NCI-H146 (cell line): ENCODE measurements at places on chromosomes 16 and 17.

DNA sequence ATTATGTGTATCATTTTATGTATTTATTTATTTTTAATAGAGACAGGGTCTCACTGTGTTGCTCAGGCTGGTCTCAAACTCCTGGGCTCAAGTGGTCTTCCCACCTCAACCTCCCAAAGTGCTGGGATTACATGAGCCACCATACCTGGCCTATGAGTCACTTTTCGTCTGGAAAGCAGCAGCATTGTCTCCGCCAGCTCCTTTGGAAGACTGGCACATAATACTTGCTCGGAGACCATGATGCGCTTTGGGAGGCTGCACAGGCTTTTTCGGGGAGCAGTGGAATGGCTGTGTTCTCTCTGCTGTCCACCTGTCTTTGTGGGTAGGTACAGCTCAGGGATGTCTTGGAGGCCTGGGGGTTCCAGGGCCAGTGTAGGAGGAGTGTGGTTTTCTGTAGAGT is 102.2 kb downstream of the AATF start:
- DNase-seq = no peak

GRCh38 chr16:15903960-15904359 is 15.6 kb upstream of the CEP20 start:
- DNase-seq = no peak

DNA sequence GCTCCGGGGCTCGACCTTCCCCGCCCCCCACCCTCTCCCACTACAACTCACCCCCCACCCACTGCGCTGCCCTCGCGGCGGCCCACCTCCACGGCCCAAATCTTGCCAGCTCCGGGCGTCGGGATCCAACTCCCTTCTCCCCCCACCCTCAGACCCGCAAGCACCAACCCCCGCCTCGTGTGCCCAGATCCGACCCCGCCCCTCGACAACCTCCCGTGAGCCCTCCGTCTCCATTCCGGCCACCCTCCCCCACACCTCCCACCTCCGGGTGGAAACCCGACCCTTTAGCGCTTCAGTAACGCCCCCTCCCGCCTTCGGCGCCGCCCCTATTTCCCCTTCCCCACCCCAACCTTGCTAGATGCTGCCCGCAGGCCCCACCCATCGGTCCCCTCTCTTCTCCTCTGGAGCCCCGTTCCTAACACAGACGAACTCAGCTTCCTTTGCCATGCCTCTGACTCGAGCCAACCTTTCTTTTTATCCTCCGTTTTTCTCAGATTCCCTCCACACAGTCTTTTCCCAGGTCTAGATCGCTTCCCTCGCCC is 717 bp downstream of the UBE2Z start:
- peak; percentile 89 for DNase-seq

DNA sequence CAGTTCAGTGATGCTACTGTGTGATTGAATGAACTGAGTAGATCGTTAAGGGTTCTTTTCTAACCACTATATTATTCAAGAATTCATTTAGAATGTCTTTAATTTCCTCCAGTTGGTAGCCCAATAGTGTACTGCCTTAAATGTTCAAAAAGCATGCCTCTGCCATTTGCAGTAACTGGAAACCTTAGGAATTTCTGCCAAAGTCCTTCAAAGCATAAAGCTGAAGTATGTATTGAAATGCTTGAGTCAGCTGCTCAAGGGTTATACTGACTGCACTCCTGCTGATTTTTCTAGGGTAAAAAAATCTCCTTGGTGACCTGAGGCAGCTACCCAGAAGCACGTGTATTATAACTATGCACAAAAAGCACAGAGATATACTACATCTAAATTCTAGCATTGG is 56.5 kb downstream of the SNTB2 start:
- no peak for DNase-seq

DNA sequence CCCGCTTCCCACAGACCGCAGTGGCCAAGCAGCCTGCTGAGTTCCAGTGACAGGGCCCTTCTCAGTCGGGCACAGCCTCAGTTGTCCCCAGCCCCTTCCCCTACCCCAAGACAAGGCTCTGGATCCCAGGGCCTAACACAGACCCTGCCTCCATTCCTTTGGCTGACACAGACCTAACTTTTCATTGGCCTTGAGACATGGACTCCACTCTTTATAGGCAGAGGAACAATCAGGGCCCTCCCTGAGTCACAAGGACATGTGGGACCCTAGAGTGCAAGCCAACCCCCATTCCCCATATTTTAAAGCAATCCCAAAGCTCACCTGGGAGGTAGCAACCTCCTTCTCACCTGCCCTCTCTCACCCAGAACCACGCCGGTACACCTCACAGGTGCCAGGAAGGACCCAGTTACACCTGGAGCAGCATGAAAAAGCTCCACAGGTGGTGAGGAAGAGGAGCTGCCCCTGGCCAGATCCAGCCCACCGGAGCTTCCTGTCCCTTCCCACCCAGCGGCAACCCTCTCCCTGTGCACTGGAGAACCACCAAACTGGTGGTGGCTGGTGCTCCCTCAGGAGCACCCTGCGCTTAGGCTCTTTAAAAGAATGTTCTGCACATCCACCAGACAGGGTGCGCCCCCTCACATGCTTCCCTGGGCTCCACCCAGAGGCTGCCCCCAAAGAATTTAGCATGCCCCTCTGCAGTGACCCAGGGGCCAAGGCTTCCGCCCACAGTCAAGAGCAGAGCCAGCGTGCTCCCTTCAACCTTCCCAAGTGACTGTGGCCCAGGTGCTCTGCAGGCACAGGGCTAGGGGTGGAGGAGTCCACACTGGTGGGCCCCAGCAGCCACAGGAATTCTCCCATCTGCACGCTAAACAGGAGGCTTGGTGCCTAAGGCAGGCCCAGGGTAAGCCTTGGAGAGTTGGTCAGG is 3.4 kb downstream of the MNT start:
- DNase-seq = no peak

DNA sequence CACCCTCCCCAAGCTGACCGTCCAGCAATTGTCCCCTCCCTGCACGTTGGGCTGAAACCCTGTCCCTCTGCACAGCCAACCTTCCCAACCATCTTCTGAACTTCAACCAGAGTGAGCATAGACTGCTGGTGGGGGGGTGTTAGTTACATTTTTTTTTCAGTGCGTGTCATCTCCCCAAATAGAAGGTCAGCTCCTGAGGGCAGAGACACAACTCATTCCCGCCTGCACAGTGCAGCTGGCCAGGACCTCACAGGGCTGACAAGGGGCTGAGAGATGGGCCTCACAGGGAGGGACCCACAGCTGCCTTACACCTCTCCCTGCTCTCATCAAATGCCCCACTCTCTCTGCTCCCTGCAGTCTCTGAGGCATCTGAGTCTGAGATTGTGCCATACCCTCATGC is 8.4 kb downstream of the SRL start:
- peak; percentile 52 for DNase-seq

DNA sequence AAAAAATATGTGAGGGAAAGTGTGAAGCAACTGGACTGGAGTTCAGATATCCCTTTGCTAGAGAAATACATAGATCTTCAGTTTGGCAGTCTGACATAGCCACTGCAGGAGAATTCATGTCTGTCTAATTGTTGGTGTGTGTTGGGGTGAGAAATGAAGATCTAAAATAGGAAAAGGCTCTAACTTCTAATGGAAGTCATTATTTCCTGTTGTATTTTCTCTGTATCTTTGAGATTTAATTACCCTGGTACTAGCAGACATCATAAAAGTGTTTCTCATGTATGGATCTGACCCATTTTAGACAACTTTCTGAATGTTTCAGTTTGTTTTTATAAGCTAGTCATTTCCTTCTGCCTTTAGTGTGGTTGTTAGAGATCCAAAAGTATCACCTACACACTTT is 128.3 kb downstream of the NLK start:
- DNase-seq = no peak

- no peak for DNase-seq
These were observed 593.1 kb upstream of the CDH5 start for GRCh38 chr16:65773301-65773874.

DNA sequence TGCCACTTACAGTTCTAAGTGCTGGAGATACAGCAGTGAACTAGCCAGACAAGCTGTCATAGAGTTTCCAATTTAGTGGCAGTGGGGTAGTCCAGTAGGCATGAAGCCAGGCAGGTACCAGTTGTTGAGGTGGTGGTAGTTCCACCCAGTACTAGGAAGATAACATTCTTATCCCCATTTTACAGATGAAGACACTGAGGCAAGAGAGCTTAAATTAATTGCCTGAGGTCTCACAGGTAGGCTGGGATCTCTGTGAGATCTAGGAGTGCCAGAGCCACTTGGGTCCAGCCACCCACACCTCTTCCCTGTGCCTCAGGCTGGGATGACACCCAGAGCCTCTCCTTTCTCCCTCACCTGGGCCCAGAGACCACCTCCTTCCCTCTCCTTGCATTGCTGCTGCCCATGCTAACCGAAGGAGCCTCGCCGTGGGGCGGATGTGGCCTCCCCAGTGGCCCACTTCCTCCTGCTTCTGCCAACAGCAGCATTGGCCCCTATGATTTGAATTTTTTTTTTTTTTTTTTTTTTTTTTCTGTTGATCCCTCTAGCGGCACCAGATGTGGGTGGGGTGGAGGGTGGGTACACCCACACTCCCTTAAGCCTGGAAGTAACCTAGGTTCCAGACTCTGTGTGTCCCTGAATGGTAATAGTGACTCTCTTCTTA is 114.0 kb downstream of the PRKCB start:
- no peak for DNase-seq

GRCh38 chr16:85612191-85612800 is 826 bp upstream of the GSE1 start:
- peak; percentile 65 for DNase-seq

DNA sequence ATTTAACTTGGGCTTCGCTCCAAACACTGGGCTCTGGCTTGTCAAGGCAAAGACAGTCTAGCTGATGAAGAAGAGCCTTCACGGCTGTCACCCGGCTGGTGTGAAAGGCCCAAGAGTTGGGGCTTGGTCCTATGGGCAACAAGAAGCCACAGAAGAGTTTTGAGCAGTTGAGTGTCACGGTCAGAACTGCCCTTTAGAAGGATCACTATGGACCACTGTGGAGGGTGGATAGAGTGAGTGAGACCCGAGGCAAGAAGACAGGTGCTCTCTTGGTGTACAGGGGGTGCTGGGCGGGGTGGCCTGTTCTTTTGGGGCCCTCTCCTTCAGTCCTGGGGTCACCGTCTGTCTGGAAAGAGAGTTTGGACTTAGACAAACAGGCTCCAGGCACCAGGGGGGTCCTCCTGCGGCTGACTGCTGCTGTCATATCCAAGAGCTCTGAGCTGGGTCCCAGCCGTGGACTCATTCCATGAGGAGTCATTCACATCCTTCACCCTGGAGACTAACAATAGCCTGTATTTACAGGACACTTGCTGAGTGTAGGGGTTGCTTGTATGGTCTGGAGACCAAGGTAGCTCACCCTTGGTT is 2.4 kb downstream of the PIMREG start:
- DNase-seq = no peak

DNA sequence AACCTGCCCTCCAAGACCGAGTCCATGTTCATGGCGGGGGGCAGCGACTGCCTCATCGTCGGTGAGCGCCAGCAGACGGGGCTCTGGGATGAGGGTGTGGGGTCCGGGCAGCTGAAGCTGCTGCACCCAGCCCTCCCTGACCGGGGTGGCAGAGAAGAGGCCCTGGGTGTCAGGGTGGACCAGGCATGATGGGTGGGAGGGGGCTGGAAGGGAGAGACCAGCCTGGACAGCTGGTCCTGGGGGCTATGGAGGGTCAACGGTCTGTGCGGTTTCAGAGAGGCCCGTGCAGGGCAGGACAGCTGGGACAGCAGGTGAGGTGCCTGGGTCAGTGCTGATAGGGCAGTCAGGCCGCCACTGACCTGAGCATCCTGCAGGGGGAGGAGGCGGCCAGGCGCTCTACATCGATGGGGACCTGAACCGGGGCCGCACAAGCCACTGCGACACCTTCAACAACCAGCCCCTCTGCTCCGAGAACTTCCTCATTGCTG is 13.3 kb upstream of the ATP6V0C start:
- no peak for DNase-seq

DNA sequence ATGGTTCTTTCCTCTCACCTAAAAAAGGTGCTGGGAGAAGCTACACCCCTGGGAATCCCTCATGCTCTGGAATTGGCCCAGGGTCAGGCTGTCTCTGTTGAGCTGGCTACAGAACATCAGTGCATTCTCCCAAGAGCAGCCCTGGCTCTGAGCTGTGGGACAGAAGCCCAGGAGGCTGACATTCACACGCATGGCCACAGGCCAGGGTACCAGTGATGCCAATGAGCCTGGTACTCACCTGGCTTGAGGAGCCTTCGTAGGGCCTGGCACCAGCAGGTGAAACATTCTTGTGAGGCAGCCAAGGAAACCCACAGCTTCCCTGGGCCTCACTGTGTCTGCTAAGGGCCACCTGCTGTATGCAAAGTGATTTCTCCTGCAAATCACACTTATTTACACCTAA is 121.7 kb upstream of the CCL2 start:
- DNase-seq = no peak

DNA sequence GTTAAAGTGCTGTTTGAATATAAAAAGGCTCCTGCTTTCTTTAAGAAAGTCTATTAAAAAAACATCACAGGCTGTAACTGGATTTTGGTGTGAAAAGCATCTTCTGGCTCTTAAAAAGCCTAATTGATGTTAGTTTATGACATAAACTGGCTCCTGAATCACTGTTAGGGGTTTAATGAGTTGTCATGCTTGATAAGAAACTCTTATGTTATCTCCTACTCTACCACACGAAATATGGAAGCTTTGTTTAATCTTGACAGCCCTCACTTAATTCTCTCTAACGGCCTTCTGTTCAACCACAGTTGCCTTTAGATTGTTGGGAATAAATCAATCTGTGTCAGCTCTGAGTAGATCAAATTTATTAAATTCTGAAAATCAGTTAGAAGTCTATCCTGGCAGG is 51.5 kb downstream of the CPPED1 start:
- no peak for DNase-seq

DNA sequence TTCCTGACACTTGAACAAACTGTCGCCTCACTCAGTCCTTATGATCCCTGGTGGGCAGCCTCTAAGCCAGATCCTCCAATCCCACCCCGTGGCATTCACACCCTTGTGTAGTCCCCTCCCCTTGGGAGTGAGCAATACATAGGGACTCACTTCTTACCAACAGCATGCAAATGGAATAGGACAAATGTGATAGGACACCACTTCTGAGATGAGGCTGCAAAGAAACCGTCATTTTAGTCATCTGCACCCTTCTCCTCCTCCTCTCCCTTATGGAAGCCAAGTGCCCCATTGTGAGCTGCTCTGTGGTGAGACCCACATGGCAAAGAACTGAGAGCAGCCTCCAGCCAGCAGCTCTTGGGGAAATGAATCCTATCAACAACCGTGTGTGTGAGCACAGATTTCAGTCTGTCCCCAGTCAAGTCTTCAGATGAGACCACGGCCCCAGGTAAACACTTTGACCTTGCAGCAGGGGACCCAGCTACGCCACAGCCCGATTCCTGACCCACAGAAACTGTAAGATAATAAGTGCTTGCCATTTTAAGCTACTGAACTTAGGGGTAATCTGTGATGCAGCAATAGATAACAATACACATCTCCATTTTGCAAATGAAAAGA is 46.9 kb downstream of the ZFHX3 start:
- DNase-seq = no peak

- DNase-seq = peak; percentile 80
These were observed 108.3 kb upstream of the CREBBP start for GRCh38 chr16:3988824-3989223.

GRCh38 chr17:63832455-63832854 is 5.0 kb upstream of the FTSJ3 start:
- DNase-seq = no peak
